ENCODE measurements at places on chromosomes 7 and 10. TPM values are rescaled to one million over a fixed set of nuclear protein-coding genes. Genes with fewer than 3 reads are reported as not detected.

GRCh38 chr7:767941-768731 lies 41.1 kb upstream of the PRKAR1B start:
- H3K4me1 ChIP-seq: no peaks in the 10 kb centered on the region
- no peak overlapping the region for H3K27ac ChIP-seq
- no peak overlapping the region for H3K4me3 ChIP-seq
- DNase-seq: peak; percentile 31

Gene MEOX2
- not detected for total RNA-seq

- no peaks in the 10 kb centered on the region for H3K27me3 ChIP-seq
- no peaks in the 10 kb centered on the region for H3K36me3 ChIP-seq
- H3K4me3 ChIP-seq: no peak overlapping the region
- H3K27ac ChIP-seq: no peak overlapping the region
- DNase-seq: no peak
- H3K4me1 ChIP-seq: no peaks in the 10 kb centered on the region
Observed at GRCh38 chr10:69835875-69836730, 34.4 kb downstream of the COL13A1 start.

Gene GDF2
- total RNA-seq: not detected

GRCh38 chr10:130466271-130466997 lies 330.2 kb downstream of the GLRX3 start:
- no peaks in the 10 kb centered on the region for H3K36me3 ChIP-seq
- no peaks in the 10 kb centered on the region for H3K4me1 ChIP-seq
- H3K4me3 ChIP-seq: no peak overlapping the region
- DNase-seq: no peak
- no peak overlapping the region for H3K27ac ChIP-seq

GRCh38 chr7:4325732-4326131 lies 356.4 kb upstream of the FOXK1 start:
- H3K27ac ChIP-seq: no peak overlapping the region
- no peaks in the 10 kb centered on the region for H3K36me3 ChIP-seq
- no peaks in the 10 kb centered on the region for H3K27me3 ChIP-seq
- no peaks in the 10 kb centered on the region for H3K4me1 ChIP-seq
- H3K4me3 ChIP-seq: no peak overlapping the region
- DNase-seq: no peak

Gene CYP26C1
- not detected for total RNA-seq

Gene FBXO24
- 0.66 TPM for total RNA-seq

- H3K4me1 ChIP-seq: peaks cover 23% of the 10 kb centered on the region
- H3K27ac ChIP-seq: peak overlapping the region; percentile 95
- peak; percentile 55 for DNase-seq
- H3K36me3 ChIP-seq: peaks cover 33% of the 10 kb centered on the region
Observed at GRCh38 chr7:127391591-127392181, 822 bp downstream of the ZNF800 start.

DNA sequence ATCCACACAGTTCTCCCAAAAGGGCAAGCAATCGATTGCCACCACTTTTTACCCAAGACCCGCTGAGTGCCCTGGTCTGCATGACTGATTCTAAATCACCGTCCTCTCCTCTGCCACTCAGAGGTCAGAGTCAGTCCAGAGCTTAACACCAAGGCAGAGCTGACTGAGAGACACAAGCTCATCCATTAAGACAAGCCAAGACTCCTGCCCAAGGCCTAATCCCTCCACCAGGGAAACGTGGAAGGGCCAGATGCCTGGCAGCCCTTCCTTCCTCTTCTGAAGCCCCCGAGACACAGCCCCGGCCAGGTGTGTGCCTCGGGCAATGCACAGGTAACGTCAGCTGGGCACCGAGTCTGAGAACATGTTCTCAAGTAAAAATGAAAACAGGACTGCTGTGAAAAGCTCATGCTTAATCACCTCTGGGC lies 51.7 kb downstream of the DIP2C start:
- H3K4me1 ChIP-seq: no peaks in the 10 kb centered on the region
- no peak overlapping the region for H3K27ac ChIP-seq
- H3K36me3 ChIP-seq: no peaks in the 10 kb centered on the region
- H3K4me3 ChIP-seq: no peak overlapping the region

Gene CHST3
- total RNA-seq: not detected

DNA sequence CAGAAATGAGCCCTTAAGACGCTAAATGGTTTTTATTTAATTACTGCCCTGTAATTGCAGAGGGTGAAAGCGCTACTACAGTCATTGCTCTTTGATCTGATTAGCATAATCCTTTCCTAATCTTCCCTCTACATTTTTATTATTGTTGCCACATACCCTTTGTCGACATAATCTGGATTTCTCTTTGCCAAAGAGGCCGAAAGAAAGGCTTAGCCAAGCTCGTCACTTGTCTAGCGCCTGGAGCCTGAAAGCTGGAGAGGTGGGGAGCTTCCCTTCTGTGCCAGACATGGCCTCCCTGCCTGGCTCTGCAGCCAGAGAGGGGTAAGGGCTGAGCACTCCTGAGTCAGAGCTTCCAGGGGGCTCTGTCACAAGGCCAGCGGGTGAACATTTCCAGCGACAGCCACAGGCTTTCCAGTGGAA lies 145.9 kb downstream of the PRKAG2 start:
- peaks cover 3% of the 10 kb centered on the region for H3K36me3 ChIP-seq
- no peak overlapping the region for H3K4me3 ChIP-seq
- no peaks in the 10 kb centered on the region for H3K4me1 ChIP-seq
- no peak overlapping the region for H3K27ac ChIP-seq

DNA sequence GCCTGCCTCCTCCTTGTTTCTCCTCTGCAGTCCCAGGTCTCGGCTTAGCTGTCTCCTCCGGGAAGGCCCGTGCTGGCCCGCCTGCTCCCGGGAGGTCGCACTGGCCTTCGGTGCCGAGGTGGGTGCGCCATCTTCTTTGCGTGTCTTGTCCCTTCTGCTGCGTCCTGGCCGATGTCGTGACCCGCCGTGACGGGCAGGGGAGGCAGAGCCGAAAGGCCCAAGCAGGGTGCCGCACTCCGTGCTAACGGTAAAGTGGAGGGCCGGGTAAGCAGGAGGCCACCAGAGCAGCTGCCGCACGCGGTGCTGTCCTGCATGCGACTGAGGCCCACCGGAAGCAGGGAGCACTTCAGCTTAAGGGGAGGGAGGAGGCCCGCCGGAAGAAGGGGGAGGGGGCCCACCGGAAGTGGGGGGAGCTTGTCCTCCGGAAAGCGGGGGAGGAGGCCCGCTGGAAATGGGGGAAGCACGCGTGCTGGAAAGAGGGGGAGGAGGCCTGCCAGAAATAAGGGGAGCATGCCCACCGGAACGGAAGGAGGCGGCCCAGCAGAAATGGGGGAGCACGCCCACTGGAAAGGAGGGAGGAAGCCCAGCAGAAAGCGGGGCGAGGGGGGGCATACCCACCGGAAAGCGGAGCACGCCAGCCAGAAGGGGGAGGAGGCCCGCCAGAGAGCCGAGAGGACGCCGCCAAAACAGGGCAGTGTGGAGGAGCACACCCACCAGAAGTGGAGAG lies 71.4 kb downstream of the PROSER2 start:
- no peaks in the 10 kb centered on the region for H3K4me1 ChIP-seq
- DNase-seq: no peak
- H3K4me3 ChIP-seq: no peak overlapping the region
- H3K36me3 ChIP-seq: no peaks in the 10 kb centered on the region
- H3K27me3 ChIP-seq: no peaks in the 10 kb centered on the region

GRCh38 chr10:47094126-47094525 lies 182.9 kb downstream of the PTPN20 start:
- no peaks in the 10 kb centered on the region for H3K36me3 ChIP-seq
- H3K4me1 ChIP-seq: no peaks in the 10 kb centered on the region
- H3K27me3 ChIP-seq: no peaks in the 10 kb centered on the region
- no peak overlapping the region for H3K4me3 ChIP-seq
- H3K27ac ChIP-seq: no peak overlapping the region

Gene ABLIM1
- 224 TPM for total RNA-seq

Gene BMPER
- total RNA-seq: not detected

Gene GRID1
- total RNA-seq: not detected

Gene C1QL3
- total RNA-seq: not detected

Gene MCM10
- total RNA-seq: 0.50 TPM

Gene CHN2
- total RNA-seq: 2.1 TPM

Gene CUBN
- total RNA-seq: 7.9 TPM

DNA sequence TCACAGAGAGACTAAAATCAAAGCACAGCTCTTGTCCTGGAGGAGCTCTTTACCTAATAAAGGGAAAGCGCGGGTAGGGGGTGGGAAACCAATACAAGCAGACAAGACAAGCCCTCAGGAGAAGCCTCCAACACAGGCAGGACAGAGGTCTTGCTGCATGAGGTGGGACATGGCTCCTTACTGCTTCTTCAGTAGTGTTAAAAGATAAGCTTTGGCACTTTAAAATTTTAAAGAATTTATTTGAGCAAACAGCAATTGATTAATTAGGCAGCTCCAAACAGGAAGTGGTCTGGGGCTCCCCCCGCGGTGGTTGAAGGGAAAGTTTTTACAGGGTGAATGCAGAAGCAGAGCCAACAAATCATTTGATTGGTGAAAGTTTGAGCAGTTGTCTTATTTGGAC lies 50.3 kb upstream of the MACC1 start:
- no peaks in the 10 kb centered on the region for H3K36me3 ChIP-seq
- H3K4me3 ChIP-seq: no peak overlapping the region
- no peak for DNase-seq
- no peaks in the 10 kb centered on the region for H3K27me3 ChIP-seq
- H3K4me1 ChIP-seq: no peaks in the 10 kb centered on the region

Gene EVX1
- 0.25 TPM for total RNA-seq

DNA sequence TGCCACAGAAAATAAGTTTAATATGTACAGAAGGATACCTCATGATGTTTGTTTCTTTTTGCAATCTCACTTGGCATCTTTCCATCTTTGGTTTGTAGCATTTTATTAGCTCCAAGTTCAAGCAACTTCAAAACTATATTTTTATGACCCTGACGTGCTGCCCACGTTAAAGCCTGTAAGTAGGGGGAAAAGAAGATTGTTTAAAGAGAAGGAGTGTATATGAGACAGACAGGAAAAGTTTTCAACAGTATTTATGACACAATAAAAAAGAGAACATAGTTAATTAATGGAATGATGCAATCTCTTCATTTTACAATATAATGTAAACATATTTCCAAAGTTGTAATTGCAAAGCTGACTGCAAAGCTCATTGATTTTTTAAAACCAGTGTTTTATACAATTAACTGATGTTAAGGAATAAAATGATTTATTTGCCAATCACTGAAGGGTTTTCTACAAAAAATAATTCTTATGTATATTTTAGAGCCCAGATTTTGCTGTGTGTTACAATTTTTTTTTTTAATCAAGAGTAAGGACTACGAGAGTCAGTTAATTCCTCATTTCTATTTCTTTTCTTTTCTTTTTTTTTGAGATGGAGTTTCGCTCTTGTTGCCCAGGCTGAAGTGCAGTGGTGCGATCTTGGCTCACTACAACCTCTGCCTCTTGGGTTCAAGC lies 42.5 kb downstream of the ASZ1 start:
- H3K4me3 ChIP-seq: no peak overlapping the region
- H3K4me1 ChIP-seq: no peaks in the 10 kb centered on the region
- H3K36me3 ChIP-seq: no peaks in the 10 kb centered on the region
- no peak overlapping the region for H3K27ac ChIP-seq

- H3K27ac ChIP-seq: no peak overlapping the region
- no peak for DNase-seq
- H3K36me3 ChIP-seq: no peaks in the 10 kb centered on the region
- H3K4me3 ChIP-seq: no peak overlapping the region
Observed at GRCh38 chr7:41969561-41970105, 266.7 kb upstream of the INHBA start.

DNA sequence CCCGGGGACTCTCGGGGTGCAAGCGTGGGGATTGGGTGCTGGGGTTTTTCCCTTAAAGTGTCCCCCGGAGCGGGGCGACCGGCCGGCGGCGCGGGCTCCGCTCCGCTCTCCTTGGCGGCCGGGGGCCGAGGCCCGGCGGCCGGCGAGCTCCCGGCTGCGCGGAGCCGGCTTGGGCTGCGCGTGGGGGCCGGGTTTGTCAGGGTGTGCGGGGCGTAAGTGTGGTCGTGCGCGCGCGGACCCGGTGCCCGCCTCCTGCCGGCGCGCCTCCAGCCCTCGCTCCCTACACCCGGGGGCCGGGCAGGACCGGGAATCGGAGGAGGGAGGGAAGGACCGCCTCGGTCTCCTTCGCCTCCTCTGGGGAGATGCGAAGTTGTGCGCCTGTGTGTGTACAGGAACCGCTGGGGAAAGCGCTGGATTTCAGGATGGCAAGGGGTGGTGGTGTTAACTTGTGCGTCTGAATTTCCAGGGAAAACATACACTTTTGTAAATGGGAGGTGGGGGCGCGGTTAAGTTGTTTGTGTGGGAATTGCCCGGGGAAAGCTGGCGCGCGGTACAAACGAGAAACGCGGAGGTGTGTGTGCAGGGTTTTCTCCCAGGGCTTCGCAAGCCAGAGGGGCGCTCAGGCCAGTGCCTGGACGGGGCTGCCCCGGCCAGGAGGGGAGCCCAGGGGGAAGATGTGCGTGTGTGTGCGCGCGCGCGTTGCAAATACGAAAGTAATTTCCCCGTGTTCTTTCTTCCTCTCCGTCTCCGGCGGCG lies 737 bp downstream of the ZMIZ1 start:
- H3K36me3 ChIP-seq: no peaks in the 10 kb centered on the region
- peak; percentile 22 for DNase-seq
- H3K27me3 ChIP-seq: no peaks in the 10 kb centered on the region
- peaks cover 63% of the 10 kb centered on the region for H3K4me1 ChIP-seq
- H3K4me3 ChIP-seq: peak overlapping the region; percentile 97

GRCh38 chr7:39027491-39027890 lies 49.8 kb downstream of the POU6F2 start:
- H3K36me3 ChIP-seq: no peaks in the 10 kb centered on the region
- no peak overlapping the region for H3K27ac ChIP-seq
- no peak overlapping the region for H3K4me3 ChIP-seq
- H3K27me3 ChIP-seq: no peaks in the 10 kb centered on the region
- DNase-seq: no peak

All from CD4-positive, alpha-beta T cell (primary cell).